Foreskin keratinocyte (primary cell): ENCODE measurements at places on chromosomes 11 and 22. TPM values are rescaled to one million over a fixed set of nuclear protein-coding genes. Genes with fewer than 3 reads are reported as not detected.
A peak's percentile ranks its signal among the peaks of the same experiment; 100 is the strongest.

DNA sequence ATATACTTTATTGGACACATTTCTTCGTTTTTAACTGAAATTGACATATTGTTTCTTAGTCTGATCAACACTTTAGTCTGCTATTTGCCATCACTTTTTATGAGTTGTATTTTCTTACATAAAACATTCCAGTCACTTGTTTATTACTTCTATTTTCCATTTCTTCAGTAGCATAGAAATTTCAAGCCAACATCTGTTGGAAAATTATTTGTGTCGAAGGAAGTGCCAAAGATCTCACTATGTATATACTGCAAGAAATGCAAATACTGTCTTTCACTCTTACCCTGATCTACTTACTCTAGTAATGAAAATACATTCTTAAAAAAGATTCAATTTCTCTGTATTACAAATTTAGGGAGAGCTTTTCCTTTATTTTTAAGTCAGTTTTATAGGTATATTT, 105.9 kb downstream of the SLC17A6 start:
- no peak for DNase-seq

- no peak for DNase-seq
Observed at GRCh38 chr11:74370123-74370522, 28.1 kb downstream of the PGM2L1 start.

- peak; percentile 8 for DNase-seq
Observed at GRCh38 chr11:84564180-84564866, 1062.8 kb downstream of the DLG2 start.

DNA sequence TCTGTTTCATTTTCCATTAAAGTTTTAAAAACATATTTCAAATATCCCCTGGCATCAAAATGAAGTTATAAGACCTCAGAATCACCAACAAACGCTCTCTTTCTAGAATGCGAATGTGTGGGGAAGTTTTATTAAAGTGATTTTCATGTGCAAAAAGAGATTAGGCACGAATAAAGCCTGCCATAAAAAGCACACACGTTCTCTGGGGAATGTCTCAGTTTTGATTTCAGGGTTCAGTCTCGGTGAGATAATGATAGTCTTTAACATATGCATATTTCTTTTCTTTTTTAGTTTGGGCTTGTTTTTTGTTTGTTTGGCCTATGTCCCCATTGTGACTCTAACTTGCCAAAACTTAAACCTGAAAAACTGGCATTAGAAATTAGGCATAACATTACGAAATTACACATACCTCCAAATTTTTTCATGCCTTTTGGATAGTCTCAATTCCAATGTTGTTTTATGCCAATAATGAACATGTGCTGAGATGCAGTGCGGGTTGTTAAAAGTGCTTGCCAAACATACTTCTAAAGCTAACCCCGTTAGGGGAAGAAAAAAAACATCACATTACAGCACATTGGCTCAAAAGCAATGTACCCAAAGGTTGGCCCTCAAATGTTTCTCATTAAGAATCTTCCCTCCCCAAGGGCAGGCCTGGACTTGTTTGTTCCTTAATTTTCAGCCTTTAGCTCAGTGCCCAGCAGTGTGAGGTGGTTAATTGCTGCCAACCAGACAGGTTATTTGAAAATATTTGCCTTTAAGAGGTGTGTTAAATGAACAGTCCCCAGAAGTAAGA, 33.2 kb upstream of the FBLN1 start:
- peak; percentile 31 for DNase-seq

DNA sequence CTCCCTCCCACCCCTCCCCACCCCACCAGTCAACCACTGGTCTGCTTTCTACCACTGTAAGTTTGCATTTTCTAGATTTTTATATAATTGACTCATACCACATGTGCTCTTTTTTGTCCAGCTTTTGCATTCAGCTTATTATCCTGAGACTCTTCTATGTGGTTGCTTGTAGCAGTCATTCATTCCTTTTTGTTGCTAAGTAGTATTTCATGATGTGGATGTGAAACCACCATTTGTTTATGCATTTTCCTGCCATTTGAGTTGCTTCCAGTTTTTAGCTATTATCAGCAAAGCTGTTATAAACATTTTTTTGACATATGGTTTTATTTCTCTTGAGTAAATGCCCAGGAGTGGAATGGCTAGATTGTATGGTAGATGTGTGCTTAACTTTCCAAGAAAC, 77.0 kb upstream of the FGF3 start:
- DNase-seq: no peak

- DNase-seq: no peak
Observed at GRCh38 chr11:59152312-59152951, 9.8 kb downstream of the FAM111A start.

DNA sequence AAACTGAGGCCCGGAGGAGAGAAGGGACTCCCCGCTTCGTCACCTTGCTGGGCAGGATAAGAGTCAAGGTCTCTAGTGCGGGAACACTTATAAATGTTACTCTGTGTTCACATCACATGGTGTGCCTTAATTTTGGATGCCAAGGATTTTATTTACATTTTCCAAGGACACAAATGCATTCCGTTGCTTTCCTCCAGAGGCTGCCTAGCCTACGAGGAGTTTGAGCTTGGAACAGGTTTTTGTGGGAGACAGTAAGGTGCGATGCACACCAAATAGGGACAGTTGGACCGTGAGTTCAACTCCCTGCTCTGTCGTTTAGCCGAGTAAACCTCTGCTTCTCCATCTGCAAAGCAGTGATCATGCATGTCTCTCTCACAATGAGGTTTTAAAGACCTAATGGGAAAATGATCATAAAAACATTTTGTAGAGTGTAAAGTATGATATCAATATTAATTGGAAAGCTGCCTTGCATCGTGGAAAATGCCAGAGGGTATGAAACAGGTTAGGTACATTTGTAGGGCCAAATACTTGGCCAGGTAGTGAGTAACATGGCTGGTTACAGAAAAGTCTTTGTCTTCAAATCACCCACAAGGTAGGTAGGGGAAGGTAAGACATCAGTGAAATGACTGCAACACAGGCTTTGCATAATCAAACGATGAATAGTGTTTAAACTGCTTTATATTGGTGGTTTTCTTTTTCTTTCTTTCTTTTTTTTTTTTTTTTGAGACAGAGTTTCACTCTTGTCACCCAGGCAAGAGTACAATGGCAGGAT, 61.8 kb downstream of the ST3GAL4 start:
- DNase-seq: no peak

- no peak for DNase-seq
Observed at GRCh38 chr11:2595204-2595603, 104.6 kb downstream of the KCNQ1OT1 start.

DNA sequence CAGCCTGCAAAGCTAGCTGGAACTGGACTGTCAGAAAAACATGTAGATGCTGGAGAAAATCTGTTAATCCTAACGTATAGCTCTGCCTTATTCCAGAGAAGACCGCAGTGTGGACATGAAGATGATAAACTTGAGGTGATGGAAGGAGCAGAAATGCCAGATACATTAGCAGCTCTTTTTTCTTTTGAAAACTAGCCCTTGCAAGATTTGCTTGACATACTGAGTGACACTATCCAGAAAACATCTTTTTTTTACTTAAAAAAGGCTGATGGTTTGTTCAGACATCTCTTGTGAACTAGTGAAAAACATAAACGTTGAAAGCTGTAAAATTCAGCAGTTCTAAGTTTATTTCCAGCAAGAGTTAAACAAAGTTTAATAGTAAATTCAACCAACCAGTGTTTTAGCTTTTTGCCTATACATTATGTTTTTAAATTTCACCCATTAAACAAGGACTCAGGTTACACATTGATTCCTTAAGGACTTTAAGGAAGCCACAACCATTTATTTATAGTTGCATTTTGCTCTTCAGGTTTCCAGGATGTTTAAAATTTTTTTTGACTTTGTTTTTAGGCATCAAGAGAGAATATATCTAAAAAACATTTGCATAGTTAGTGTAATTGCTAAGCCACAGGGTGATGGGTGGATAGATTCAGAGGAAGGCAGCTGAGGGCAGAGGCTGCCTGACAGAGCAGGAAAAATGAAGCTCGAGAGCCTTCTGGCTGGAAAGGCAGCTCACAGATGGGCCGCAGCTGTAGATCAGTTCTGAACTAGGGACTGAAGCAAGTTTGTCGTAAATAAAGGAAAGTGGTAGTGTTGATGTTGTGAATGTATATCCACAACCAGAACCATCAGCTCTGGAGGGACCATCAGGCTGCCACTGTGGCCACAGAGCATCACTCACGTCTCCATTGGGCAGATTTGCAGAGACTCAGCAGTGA, 9.5 kb downstream of the SNAP29 start:
- DNase-seq: no peak

GRCh38 chr11:70594031-70594430, 195.7 kb downstream of the CTTN start:
- no peak for DNase-seq

DNA sequence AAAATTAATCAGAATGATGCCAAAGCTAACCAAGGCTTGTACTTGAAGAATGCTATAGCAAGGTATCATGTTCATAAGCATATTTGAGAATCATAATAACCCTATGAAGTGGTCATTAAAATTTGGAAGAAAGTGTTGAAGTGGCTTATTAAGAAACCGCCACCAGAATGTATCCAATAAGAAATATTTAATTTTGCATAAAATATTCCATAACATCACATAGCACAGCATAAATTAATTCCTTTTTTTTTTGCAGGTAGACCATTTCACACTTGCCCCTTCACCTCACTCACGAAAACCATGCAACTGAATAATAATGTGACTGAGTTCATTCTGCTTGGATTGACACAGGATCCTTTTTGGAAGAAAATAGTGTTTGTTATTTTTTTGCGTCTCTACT, at the start of gene OR4C16:
OR4C16 (plus strand) TSS at position 301 of the 400 bp plus-strand sequence; CDS start at position 301, 0 bp downstream.
- no peak for DNase-seq

DNA sequence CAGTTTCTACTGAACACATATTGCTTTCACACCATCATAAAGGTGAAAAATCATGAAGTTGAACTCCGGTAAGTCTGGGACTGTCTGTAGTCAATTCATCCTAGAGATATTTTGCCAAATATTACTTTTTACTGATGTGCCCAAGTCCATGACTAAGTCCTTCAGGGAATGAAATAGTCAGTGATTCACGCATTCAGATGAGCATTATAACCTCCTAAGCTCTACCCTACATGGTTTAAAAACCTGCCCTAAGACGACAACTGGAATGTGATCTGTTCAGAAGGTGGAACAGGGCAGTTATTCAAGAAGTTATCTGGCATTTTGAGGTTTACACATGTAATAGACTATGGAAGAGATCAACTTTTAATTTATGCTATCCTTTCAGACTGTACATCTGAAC, 125.6 kb downstream of the TRPC6 start:
- peak; percentile 89 for DNase-seq

DNA sequence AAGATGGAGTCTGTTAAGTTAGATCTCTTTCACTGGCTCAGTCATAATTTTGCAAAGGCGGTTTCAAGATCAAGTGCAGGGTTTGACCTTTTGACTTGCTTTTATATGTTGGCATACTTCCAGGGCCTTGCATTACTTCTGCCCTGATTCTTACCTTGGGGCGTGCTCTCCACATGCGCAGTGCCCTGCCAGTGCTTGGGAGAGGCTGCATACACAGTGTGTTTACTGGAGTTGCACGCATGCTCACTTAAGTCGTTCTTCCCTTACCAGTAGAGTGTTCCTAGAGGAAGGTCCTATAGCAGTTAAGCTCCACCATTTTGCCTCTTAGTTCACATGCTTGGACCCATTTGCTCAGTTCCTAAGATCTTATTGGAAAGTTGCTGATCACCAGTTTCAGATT, 21.0 kb upstream of the TMEM123 start:
- no peak for DNase-seq

- DNase-seq: no peak
Observed at GRCh38 chr22:30865656-30866055, 102.9 kb downstream of the MORC2 start.

DNA sequence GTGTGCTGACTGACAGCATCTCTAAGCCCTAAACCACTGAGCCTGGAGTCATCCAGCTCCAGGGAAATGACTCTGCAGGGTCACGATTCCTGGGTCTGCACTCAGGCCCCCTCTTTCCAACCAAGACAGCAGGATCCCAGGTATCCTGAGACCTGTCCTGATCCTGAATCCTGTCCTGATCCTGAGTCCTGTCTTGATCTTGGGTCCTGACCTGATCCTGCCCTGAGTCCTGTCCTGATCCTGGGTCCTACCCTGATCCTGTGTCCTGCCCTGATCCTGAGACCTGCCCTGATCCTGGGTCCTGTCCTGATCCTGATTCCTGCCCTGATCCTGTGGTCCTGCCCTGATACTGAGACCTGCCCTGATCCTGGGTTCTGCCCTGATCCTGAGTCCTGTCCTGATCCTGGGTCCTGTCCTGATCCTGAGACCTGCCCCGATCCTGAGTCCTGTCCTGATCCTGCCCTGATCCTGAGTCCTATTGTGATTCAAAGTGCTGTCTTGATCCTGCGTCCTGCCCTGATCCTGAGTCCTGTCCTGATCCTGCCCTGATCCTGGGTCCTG, 1.4 kb upstream of the KRTAP5-6 start:
- no peak for DNase-seq

DNA sequence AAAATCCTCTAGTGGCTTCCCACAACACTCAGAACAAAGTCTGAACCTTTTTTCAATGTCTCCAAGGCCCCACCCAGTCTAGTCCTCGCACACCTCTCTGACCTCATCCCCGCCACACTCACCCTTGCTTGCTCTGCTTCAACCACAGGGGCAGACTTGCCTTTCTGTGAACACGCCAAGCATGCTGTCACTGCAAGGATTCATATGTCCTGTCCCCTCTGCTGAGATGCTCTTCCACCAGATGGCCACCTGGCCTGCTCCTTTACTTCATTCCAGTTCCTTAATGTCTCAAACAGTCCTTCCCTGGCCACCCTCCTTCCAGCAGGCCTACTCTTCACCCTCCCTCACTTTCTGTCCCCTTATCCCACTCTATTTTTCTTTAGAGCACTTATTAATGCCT, 60.6 kb upstream of the ARHGAP20 start:
- no peak for DNase-seq

- no peak for DNase-seq
Observed at GRCh38 chr11:47469361-47470179, 20.6 kb upstream of the RAPSN start.

DNA sequence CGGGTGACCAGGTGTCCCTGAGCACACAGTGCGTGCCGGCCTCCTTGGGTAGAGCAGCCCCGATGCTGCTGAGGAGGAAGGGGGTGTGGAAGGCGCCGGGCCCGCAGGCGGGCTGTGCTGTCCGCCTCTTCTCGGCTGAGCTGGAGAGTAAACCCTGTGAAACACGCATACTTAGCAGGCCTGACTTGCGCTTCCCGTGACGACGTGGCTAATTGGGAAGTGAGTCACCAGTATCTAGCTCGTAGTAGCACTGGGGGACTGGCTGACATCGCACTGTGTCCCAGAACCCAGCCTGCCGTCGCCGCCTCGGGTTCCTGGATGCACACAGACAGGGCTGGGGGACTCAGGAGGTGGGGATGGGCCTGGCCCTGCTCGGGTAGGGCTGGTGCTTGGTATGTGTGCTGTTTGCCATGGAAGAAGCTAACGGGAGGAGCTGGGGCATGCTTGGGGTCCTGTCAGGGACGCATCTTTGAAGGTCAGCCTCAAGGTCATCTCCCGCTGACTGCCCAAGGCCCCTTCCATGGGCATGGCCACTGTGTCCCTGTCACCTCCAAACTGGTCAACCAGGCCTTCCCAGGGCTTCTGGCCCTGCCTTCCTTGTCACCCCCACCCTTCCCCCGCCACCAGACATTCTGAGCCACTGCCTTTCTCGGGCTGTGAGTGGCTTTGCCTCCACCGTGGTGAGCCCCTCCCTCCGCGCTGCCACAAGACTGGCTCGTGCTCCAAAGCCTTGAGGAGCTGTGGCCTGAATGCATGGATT, 1327.0 kb downstream of the BRD1 start:
- DNase-seq: no peak

Gene NXPE4
- total RNA-seq: not detected in 2 replicates

Gene TRIM29
- 177 and 190 TPM in 2 replicates for total RNA-seq

Gene LDHAL6A
- total RNA-seq: not detected in 2 replicates

Gene LAYN
- 8.1 TPM in 2 replicates for total RNA-seq

Gene ADM2
- total RNA-seq: 0.95 and 2.0 TPM in 2 replicates

Gene F2
- not detected in 2 replicates for total RNA-seq

Gene DDX25
- total RNA-seq: not detected in 2 replicates

Gene MYRF
- 0.10 and 0.18 TPM in 2 replicates for total RNA-seq
